ENCODE measurements at places on chromosomes 3 and 15. TPM values are rescaled to one million over a fixed set of nuclear protein-coding genes. Genes with fewer than 3 reads are reported as not detected.

GRCh38 chr15:36008719-36009118 is 462.8 kb upstream of the DPH6 start:
- no peak for DNase-seq

DNAJA4 gene
- total RNA-seq: 3.5 TPM

GRCh38 chr3:23804441-23805209 is 1.1 kb upstream of the UBE2E1 start:
- no peak for DNase-seq

FAM107A gene
- total RNA-seq: 93.4 TPM

SOX14 gene
- not detected for total RNA-seq

DNA sequence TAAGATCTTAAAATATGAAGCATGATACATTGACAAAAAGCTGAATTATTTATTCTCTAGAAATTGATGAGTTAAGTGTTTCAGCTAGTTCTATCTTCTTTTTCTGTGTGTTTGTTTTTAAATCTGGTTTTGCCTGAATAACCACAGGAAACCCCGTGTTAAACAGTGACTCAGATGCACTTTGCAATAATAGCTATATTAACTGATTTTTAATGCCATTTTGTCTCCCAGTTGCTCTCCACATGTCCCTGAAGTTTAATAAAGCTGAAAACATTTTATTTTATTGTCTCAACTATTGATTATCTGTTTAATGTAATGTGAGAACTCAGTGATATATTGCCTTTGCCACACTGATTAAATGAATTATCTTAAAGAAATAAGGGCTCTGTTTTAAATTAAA is 42.8 kb upstream of the ROBO1 start:
- no peak for DNase-seq

DNA sequence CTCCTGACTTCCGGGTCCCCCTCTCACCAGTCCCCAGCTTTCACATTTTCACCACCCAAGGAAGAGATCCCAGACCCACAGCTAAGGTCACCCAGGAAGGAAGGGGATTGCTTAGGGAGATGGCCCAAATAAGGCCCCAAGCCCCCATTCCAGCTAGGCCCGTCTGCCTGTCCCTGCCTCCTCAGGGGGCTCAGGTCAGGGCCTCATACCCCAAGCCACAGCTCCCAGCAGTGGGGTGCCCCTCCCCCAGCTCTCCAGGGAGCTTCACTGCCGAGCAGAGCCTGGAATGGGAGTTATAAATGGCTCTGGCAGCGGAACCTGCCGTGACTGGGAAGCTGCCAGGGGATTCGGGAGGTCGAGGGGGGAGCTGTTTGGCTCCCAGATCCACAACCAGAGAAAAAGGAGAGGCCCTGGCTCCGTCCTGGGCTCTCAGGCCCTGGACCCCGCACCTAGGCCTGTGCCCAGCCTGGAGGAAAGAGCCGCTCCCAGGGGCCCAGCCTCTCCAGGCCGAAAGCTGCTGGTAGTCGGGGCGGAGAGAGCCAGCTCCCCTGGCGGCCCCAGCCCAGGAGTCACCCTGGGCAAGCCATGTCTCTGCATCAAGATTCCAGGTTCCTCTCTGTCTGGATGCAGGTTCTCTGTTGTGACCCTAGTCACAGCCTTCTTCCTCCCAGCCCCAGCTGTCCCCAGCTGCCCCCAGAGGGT is 550 bp downstream of the CCDC9B start:
- DNase-seq: peak; percentile 67

GRCh38 chr3:87145553-87145952 is 81.6 kb upstream of the CHMP2B start:
- DNase-seq: no peak

ZNF662 gene
- total RNA-seq: 7.7 TPM

SLC28A2 gene
- total RNA-seq: not detected

FGF7 gene
- total RNA-seq: 31.4 TPM

GRCh38 chr3:114110439-114110838 is 53.9 kb downstream of the QTRT2 start:
- DNase-seq: no peak

GRCh38 chr3:39361252-39361927 is 21.8 kb upstream of the SLC25A38 start:
- no peak for DNase-seq

DNA sequence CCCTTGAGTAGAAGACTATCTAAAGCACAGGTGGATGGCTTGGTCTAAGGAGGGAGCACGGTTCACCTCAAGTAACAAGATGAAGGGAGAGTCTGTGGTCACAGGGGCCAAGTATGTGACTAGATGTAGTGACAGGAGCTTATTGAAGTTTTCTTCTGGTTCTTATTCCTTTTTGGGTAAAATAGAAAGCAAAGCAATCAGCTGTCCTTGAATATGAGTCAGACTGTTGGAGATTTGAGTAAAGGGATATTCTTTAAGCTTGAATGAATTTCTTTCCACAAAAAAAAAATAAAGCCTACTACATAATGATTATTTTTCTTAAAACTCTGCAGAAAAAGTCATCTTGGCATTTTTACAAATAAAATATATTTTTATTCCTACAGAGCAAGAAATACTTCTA is 1.5 kb upstream of the CNTN6 start:
- DNase-seq: no peak

DNA sequence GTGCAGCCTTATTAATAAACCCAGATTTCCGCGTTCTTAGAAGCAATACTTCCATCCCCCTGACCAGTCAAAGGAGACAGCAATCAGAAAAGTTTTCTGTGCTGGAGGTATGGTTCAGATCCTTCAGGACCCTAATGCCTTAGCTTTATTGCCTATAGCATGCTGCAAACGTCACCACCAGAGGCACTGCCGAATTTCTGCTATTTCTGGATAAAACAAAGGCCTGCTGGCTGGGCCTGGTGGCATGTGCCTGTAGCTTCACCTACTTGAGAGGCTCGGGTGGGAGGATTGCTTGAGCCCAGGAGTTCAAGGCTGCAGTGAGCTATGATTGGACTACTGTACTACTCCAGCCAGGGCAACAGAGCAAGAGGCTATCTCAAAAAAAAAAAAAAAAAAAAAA is 407.2 kb downstream of the FOXP1 start:
- no peak for DNase-seq

GRCh38 chr15:52098323-52098722 is 14.3 kb downstream of the BCL2L10 start:
- no peak for DNase-seq

REC114 gene
- total RNA-seq: not detected

- no peak for DNase-seq
Observed at GRCh38 chr15:29156521-29156920, 113.1 kb downstream of the NSMCE3 start.

GRCh38 chr3:169071003-169071402 is 592.5 kb downstream of the MECOM start:
- no peak for DNase-seq

DNA sequence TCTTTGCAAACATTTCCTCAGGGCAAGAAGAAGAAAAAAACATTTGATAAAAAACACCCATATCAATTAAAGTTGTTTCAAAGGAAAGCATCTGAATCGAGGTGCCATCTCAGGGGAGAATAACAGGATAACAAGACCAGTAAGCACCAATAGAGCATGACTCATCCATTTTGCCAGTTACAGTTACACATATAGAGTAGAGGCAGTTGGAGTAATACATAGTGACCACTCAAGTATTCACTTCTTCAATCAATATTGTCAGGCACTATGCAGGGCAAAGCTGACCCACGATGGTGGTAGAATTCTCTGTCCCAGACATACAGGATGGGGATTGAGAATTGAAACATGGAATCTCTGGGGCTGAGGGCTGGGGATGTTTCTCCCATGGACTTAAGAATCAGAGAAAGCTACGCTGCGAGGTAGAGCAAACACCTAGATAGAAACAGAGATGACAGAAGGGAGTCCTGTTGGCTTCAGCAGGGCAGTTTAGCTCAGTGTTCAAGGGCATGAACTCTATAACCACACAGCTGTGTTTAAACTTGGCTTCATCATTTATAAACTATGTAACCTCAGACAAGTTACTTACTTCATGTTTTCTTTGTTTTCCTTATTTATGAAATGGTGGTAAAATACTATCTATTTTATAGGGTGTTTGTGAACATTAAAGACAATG is 186.4 kb upstream of the NANOGP8 start:
- DNase-seq: no peak

GRCh38 chr3:178231645-178232044 is 304.6 kb upstream of the KCNMB2 start:
- DNase-seq: no peak

- no peak for DNase-seq
Observed at GRCh38 chr3:187358068-187358467, 10.1 kb upstream of the RTP4 start.

DNA sequence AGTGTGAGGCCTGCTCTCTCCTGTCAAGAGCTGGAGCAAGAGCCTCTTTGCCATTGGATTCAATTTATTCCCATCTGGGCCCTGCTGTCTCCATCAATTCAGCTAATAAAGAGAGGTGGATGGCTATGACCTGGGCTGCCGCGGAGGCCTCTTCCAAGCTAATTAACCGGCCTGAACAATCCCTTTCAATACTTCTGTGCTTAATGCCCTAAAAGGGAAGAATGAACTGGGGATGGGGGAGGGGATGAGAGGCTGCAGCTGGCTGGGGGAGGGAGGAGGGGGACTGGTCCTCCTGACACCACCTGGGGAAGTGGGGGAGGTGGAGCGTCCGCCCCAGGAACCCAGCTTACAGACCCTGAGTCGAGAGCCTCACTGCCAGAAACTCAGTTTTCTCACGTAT is 33.4 kb upstream of the PRR23E start:
- no peak for DNase-seq

DNA sequence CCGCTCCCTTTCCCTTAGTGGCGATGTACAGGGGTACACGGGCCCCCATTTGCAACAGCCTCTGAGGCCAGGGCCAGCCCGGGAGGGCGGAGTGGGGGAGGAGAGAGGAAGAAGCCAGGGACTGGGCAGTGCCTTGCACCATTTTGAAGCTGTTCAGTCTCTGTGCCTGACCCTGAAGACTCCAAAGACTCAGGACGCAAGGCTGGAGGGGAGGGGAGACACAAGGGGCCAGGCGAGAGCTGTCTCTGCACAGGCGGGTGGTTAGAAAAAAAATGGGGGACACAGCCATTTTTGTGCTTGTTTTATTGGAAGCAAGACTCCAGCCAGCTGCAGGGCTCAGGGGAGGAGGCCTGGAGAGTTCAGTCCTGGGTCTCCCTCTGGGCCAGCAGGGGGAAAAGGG is 1.6 kb downstream of the RPP25 start:
- no peak for DNase-seq

DNA sequence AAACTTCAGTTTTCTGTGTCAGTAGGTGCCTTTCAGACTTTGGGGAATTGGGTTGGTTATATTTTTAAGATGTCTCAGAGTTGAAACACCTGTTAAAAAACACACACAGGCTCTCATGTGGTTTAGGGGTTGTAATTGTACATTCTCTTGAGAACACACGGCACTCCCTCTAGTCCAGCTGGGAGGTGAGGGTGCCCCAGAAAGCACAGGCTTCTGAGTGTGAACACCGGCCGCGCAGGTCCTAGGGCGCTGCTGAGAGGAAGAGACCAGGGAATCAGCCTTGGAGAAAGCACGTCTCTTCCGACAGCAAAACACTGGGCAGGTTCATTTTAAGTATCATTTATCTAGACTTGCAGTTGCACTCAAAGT is 68.0 kb upstream of the RPL35A start:
- DNase-seq: no peak

CLDN16 gene
- not detected for total RNA-seq

CLDN1 gene
- 0.53 TPM for total RNA-seq

DNA sequence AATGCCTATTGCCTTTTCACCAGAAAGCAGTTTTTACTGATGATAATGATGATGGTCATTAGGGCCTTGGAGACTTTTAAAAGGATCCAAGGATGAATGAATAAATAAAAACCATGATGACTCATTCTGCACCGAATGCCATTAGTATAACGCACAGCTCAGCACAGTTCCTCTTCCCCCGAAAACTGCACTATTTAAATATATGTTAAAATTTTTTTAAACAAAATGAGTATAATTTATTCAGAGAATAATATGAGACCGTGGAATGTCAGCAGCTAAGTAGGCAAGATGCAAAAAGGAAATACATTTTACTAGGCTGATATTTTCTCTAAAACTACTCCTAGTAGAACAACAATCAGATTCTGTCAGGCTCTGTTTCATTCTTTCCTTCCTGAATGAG is 83.4 kb upstream of the NANOGP8 start:
- DNase-seq: no peak

DNA sequence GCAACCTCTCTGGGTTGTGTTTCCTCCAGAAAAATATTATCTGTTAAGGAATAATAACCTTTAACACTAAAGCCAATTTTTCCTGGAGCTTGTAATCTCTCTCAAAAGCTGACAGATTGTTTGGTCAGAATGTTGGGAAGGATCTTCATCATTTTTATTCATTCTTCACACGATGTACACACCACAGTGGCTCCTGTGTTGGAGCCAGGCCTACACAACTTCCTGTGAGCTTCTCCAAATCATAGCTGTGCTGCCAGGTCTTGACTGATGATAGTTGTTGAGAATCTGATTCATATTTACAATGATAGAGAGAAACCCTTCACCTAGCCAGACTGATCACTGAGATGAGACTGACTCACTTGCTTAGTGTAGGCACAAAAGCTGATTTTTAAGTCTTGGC is 151.0 kb upstream of the ROBO2 start:
- no peak for DNase-seq

DNA sequence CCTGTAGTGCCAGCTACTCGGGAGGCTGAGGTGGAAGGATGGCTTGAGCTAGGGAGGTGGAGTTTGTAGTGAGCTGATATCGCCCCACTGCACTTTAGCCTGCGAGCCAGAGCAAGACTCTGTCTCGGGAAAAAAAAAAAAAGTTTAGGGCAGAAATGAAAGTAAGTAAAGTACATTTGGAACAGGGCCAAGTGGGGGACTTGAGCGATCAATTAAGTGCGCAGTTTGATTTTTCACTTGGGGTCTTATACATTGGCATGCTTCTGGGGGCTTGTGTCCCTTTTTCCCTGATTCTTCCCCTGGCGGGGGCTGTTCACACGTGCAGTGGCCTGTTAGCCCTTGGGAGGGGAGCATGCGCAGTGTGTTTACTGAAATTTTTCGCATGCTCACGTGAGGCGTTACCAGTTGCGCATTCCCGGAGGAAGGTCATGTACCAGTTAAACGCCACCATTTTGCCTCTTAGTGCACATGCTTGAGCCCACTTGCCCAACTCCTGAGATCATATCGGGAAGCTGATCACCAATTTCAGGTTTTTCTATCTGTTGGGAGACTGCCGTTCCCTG is 42.0 kb downstream of the GALNT15 start:
- no peak for DNase-seq

ITPKA gene
- total RNA-seq: not detected

- no peak for DNase-seq
Observed at GRCh38 chr15:67240235-67241131, 14.0 kb downstream of the AAGAB start.

- DNase-seq: no peak
Observed at GRCh38 chr3:77466562-77467115, 426.7 kb downstream of the ROBO2 start.

OCA2 gene
- total RNA-seq: 1.2 TPM

STRC gene
- not detected for total RNA-seq

SYNPR gene
- total RNA-seq: not detected

- DNase-seq: no peak
Observed at GRCh38 chr15:68217341-68217740, 12.2 kb downstream of the CLN6 start.

GRCh38 chr3:54349231-54349652 is 226.9 kb downstream of the CACNA2D3 start:
- no peak for DNase-seq

CHL1 gene
- 0.53 TPM for total RNA-seq

- DNase-seq: no peak
Observed at GRCh38 chr3:23320586-23321570, 117.8 kb downstream of the UBE2E2 start.

Measured in ascending aorta (tissue), 2 donors.